ENCODE measurements at places on chromosomes 3 and 15.

DNA sequence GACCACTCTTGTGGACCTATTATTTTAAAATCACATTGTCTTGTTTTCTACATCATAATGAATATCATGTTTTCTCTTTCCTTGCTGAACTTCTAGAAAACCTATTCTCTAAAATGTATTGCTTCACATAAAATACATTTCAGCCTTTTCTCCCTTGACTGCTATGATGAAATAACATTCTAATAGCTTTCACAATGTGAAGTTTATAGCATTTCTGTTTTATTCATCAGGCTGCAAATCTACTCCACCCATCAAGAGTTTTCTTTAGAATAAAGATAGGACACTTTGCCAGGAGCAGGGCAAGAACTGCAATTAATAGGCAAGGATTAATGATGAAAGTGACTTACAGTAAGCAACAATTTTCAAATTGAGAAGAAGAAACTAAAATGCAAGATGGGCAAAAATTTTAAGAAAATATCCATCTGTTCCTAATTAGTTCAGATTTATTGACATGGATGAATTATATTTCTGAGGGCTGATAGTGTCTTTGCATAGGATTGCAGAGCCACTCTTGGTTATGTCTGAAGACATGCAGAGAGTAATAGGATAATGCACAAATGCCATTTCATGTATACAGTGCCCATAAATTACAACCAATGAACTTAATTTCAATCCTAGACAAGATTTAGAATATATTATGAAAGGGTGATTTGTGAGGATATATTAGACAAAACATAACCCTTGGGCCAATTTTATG lies 21.7 kb downstream of the LEKR1 start:
- DNase-seq: no peak

DNA sequence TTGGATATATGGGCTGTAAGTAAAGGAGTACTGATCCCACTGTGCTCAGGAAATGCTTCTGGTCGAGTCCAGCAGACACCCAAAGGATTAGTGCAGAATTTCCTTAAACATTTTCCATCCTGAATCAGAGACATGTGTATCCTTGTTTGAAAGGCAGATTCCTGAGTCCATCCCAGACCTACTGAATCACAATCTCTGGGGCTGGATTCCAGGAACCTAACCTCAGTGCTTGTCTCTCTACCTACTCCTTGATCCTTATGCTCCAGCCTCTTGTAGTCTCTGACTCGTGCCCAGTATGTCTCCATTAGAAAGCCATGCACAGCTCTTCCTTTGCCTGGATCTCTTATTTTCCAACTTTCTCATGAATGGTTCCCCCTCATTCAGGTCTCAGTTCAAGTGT lies 585.8 kb downstream of the NLGN1 start:
- peak; percentile 71 for DNase-seq

- no peak for DNase-seq
Measured at GRCh38 chr15:36392676-36393266, 186.7 kb upstream of the CDIN1 start.

GRCh38 chr3:88113311-88114162 lies 36.2 kb upstream of the C3orf38 start:
- DNase-seq: peak; percentile 64

DNA sequence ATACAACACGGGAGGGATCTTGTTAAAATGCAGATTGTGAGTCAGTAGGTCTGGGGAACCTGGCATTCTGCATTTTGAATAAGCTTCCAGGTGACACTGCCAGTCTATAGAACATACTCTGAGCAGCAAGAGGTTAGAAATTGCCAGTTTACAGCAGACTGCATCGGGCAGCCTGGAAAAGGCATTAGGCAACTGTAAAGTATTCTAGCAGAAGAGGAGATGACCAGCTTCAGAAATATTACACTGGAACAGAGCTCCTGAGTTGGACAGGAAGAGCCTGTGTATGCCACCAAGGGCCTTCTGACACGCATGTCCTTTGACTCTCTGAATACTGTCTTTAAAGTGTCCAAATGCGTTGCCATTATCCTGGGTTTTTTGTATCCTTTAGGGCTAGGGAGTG lies 2.5 kb upstream of the ACAN start:
- DNase-seq: no peak

GRCh38 chr15:65812916-65813315 lies 20.8 kb upstream of the DENND4A start:
- no peak for DNase-seq

Measured in kidney tubule cell (primary cell).